CD4-positive, alpha-beta T cell treated with Interferon alpha-2 for 1 hour (primary cell): ENCODE measurements at places on chromosomes 12 and 14.

- no peak for DNase-seq
Measured at GRCh38 chr12:22332202-22332601, 2.3 kb downstream of the ST8SIA1 start.

DNA sequence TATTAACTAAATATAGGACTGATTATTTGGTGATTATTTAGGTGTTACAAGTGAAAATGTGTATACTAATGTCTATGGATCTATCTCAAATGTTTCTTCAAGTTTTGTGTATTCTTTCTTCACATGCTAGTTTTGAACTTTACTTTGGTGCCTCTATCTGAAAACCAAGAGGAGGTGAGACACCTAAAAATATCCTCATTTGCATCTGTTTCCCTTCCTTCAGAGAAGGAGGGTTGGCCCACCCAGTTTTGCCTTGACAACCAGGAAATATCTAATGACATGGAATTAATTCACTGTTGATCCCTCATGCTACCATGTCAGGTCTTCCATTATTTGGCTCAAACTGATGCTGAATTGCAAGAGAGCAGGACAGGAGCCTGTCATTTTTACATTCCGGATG, 500.4 kb downstream of the NELL2 start:
- no peak for DNase-seq

- DNase-seq = no peak
Measured at GRCh38 chr12:62078020-62078419, 182.2 kb upstream of the USP15 start.

DNA sequence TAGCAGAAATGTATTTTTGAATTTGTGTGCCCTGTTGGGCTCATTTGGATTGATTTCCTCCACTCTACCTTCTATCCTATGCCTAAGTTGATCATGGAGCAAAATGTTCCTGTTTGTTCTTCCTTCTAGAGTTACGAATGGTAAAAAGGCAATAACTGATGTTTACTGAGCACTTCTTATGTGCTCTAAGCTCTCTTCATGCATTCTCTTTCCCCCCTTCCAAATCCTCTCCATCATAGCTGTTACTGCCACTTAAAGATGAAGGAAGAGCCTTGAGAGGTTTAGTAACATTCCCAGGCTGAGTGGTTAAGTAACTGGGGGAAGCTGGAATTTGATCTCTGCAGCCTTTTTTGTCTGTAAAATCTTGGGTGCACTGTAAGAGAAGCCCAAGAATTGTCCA, 60.1 kb downstream of the CHST11 start:
- DNase-seq = no peak

DNA sequence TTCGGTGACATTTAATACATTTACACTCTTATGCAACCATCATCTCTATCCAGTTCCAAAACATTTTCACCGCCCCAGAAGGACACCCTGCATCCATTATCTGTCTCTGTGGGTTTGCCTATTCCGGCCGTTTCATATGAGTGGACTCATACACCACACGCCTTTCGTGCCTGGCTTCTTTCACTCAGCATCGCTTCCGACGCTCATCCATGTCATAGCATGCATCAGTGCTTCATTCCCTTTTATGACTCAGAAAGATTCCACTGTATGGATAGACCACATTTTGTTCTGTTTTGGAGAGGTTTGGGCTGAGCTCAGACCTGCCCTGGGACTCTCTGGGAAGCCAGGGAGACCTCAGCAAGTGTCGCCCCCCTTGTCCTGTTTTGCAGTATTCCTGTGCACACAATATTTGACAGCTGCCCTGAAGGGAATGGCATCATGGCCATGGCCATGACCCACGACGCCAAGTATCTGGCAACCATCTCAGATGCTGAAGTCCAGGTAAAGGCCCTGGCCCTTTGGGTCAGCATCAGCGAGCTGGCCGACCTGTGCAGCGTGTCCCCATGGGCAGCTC, 23.8 kb downstream of the CFAP251 start:
- no peak for DNase-seq

- no peak for DNase-seq
Measured at GRCh38 chr12:24496755-24497154, 452.1 kb downstream of the BCAT1 start.

DNA sequence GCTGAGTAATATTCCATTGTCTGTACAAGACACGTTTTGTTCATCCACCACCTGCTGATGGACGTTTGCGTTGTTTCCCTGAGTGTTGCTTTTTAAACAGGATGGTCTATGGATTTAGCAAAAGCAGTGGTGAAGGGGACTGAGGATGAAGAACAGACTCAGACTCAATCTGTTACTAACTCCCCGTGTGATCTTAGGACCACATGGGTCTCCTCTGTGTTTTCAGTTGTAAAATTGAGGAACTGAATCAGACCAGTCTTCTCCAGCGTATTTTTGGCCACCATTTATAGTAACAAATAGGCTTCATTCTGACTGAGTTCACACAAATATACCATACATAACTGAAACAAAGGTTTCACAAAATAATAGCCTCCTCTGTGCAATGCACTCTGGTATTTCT, 85.6 kb downstream of the FOXN3 start:
- DNase-seq = no peak

DNA sequence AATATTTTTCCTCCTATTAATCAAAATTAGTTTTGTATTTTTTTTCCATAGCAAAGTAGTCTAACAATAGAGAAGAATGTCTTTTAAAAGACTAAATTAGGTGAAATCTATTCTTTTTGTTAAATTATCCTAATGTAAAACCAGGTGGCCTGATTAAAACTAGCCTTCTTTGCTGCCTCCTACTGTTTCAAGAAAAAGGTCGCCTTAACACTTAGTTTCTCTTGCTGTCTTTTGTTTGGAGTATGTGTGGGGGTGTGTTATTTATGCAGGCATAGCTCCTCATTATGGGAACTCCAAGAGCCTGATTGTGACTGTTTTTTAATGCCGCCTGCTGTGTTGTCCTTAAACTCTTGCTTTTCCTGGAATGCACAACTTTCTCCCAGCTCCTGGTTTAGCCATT, 855.3 kb downstream of the DIO2 start:
- no peak for DNase-seq

DNA sequence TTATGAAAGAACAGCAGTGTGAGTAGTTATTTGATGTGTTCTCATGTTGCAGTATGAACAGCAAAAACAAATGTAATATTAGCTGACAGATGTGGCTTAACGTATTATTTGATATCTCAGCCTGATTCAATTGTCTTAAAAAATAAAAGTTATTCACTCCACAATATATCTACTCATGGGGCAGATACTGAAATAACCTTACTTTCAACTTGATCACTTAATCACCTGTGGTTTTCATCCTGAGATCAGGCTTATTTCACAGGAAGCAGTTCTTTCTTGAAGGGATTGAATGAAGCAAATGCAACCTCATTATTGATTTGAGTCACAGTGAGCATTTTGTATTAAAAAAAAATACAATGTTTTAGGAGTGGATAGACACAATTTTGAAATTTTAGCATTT, 90.3 kb downstream of the AKAP6 start:
- no peak for DNase-seq

- DNase-seq = no peak
Measured at GRCh38 chr12:114448618-114448933, 42.6 kb upstream of the TBX5 start.

GRCh38 chr14:73913256-73913655, 26.6 kb downstream of the ZNF410 start:
- DNase-seq = no peak

GRCh38 chr12:54868690-54869089, 14.4 kb downstream of the MUCL1 start:
- no peak for DNase-seq

- no peak for DNase-seq
Measured at GRCh38 chr12:104182621-104183378, 32.8 kb upstream of the TXNRD1 start.

GRCh38 chr14:25050269-25051150, 563 bp upstream of the STXBP6 start:
- no peak for DNase-seq

- DNase-seq = no peak
Measured at GRCh38 chr12:124359671-124360581, 65.0 kb downstream of the RFLNA start.

- no peak for DNase-seq
Measured at GRCh38 chr14:60647081-60647836, 2.0 kb downstream of the SIX1 start.

DNA sequence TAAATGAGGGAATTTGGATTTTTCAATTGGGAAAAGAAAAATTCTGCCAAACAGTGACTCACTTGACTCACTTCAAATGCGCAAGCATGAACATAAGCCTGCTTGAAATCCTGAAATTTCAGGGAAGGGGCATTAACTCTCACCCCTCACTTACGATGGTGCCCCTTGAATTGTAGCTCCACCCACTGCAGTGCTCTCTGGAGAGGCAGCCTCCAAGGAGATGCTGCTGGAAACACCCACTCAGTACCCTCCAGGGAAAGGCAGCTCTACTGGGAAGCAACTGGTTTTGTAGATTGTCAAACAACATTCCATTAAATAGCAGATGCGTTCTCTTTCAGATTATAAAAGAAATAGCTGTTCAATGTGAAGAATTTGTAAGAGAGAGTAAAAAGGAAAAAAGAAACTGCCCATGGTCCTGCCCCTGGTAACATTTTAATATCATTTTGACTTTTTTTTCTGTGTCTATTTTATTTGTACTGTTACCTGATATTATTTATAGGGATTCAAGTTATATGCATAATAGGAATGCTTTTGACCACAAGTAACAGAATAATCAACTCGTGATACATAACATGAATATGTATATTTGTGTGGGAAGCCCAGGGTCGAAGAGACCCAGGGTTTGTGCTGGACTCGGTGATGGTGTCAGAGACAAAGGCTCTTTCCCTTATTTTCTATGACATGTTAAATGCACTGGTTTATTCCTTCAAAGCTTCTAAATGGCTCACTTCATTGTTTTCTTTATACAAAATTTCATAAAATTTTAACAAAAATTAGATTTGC, 31.1 kb upstream of the TMEM132C start:
- no peak for DNase-seq

- no peak for DNase-seq
Measured at GRCh38 chr14:99752486-99753121, 40.6 kb upstream of the EML1 start.

DNA sequence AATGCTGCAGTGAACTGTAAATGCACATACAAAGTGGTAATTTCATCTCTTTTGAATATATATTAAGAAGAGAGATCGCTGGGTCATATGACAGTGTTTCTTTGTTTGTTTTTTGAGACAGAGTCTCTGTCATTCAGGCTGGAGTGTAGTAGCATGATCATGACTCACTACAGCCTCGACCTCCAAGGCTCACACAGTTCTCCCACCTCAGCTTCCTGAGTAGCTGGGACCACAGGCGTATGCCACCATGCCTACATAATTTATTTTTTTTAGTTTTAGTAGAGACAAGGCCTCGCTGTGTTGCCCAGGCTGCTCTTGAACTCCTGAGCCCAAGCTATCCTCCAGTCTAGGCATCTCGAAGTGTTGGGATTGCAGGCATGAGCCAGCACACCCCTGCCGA, 62.4 kb upstream of the ACSS3 start:
- no peak for DNase-seq

- DNase-seq = no peak
Measured at GRCh38 chr12:86712425-86712843, 456.2 kb upstream of the MGAT4C start.

GRCh38 chr14:61593330-61593729, 102.0 kb upstream of the HIF1A start:
- no peak for DNase-seq

DNA sequence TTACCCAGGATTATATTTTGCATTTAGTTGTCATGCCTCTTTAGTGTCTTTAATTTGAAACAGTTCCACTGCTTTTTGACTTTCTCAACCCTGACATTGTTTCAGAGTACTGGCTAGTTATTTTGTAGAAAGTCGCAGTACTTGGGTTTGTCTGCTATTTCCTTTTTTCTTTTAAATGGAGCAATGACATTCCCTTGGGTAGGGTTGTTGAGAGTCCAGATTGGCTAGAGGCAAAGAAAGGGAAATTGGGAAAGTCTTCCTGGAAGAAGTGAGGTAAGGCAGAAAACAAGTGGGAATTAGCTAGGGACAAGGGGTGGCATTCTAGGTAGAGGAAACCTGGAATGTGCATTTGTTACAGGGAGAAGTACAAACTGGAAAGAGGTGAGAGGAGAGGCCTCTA, 245.9 kb downstream of the EMP1 start:
- DNase-seq = no peak

DNA sequence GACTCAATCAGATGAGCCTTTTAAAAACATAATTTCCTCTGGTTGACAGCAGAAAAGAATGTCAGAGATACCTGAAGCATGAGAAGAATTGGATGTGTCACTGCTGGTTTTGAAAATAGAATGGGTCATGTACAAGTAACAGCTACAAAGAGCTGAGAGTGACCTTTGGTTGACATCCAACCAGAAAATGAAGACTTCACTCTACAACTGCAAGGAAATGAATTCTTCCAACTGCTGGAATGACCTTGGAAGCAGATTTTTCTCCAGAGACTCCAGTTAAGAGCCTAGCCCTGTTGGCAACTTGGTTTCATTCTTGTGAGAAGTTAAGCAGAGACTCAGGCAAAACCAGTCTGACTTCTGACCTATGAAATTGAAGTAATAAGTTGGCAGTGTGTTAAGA, 505.9 kb downstream of the SLC16A7 start:
- DNase-seq = no peak

DNA sequence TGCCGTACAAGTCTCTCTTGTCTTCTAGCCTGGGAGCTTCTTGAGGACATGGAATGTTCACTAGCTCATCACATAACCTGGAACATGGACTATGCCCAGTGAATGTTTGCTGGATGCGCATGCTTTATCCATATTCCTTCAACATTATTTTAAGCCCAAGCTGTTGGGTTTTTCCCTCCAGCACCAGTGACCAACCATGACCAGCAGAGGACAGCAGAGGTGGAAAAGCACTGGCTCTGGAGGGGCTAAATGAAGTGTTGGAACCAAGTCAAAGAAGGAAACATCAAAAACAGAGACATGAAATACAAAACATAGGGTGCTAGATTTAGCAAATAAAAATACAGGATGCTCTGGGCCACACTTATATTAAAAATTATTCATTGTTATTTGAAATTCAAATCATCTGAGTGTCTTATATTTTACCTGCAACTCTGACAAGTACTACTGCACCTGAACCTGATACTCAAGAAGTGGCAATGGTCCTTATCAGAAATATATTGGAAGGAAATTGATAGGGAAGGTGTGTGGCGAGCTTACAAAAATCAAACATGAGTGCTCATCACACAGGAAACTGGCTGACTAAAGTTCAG, 23.1 kb upstream of the HELB start:
- peak; percentile 64 for DNase-seq

- no peak for DNase-seq
Measured at GRCh38 chr12:93789767-93790166, 112.6 kb downstream of the CRADD start.

GRCh38 chr12:19082365-19082911, 47.1 kb upstream of the PLEKHA5 start:
- DNase-seq = no peak

- DNase-seq = no peak
Measured at GRCh38 chr14:85234156-85235025, 295.6 kb upstream of the FLRT2 start.
